ENCODE measurements at places on chromosomes 1 and 21. TPM values are rescaled to one million over a fixed set of nuclear protein-coding genes. Genes with fewer than 3 reads are reported as not detected.

CELF3 gene
- total RNA-seq: 22.6 TPM

- DNase-seq: no peak
Measured at GRCh38 chr1:234950598-234950997, 178.0 kb downstream of the TOMM20 start.

- no peak for DNase-seq
Measured at GRCh38 chr1:160711602-160712311, at the start of gene CD48. CD48 (minus strand) TSS chr1:160711822; CDS start chr1:160711763, 59 bp downstream.

- DNase-seq: no peak
Measured at GRCh38 chr1:214002060-214002459, 14.3 kb downstream of the PROX1 start.

Data from progenitor cell of endocrine pancreas (in vitro differentiated cells).